ENCODE measurements at places on chromosomes 6 and 20.

DNA sequence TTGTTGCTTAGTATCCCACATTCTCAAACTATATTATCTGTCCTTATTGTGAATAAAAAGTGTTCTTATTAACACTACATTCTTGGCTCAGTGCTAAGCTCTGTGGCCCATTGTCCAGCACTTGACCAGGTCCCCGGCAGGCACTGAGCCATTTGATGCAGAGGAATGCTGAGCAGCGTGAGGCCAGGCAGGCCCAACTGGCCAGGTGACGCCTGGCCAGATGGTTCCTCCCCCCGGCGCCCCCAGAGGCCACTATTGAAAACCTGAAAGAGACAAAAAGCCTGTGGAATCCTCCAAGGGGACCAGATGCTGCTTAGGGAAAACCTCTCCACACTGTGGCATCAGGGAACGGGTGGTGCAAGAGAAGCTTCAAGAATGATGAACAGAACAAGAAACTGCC is 597.5 kb upstream of the JAG1 start:
- no peak for DNase-seq

GRCh38 chr20:38286586-38287531 is 17.1 kb upstream of the BPI start:
- DNase-seq, result no peak

DNA sequence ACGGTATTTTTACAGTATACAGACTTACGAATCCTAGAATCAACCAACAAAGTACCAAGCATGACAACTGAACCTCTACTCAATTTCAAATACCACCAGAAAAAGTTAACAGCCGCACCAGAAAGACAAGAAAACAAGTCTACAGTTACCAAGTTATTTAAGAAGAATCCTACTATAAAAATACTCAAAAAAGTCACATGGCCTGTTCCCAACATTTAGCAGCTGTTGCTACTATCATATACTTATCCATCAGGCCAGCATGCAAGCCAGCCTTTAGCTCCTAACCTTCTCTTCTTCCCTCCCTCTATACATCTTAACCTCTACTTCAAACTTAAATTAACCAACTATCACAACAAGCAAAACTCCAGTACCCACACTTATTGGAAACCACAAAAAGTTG is 1.9 kb downstream of the SYNCRIP start:
- DNase-seq, result no peak

GRCh38 chr6:134537146-134537555 is 219.2 kb upstream of the SGK1 start:
- DNase-seq, result peak; percentile 90

DNA sequence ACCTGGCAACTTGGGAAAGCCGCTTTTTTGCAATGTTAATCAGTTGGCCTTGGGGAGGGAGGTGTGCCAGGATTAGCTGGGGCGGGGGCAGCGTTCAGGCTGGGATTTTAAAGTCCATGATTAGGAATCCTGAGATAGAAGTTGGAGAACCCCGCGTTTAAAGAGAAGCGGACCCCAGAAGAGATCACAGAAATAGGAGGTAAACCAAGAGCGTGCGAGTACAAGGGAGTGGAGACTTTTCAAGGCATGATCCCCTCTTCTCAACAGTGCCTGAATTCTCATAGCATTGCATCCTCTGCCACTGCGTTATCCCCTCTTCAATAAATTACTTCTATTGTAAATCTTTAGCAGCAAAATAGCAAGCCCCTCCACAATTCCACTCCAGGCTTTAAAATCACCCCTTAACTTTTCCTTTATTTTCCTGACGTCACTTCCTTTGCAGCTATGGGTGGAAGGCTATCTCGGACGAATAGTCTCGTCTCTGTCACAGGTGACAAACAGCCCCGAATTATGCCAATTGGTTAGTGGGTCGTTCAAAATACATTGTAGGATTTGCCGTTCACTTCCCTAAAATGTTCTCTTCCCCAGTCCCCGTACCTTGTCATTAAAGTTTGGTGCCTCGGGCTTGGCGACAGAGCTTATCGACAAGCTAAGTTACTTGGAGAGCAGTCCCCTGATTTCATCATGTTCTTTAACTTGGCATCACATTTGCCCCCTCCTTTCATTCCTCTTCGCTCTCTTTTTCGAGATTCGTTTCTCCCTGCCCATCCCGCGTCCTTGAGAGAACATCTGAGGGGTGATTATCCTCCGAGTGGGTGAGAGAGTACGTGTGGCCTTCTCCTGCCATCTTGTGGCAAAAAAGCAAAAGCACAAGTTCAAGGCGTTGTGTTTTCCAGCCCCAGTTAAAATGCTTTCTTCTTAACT is 17.1 kb downstream of the OR2B2 start:
- peak; percentile 82 for DNase-seq

DNA sequence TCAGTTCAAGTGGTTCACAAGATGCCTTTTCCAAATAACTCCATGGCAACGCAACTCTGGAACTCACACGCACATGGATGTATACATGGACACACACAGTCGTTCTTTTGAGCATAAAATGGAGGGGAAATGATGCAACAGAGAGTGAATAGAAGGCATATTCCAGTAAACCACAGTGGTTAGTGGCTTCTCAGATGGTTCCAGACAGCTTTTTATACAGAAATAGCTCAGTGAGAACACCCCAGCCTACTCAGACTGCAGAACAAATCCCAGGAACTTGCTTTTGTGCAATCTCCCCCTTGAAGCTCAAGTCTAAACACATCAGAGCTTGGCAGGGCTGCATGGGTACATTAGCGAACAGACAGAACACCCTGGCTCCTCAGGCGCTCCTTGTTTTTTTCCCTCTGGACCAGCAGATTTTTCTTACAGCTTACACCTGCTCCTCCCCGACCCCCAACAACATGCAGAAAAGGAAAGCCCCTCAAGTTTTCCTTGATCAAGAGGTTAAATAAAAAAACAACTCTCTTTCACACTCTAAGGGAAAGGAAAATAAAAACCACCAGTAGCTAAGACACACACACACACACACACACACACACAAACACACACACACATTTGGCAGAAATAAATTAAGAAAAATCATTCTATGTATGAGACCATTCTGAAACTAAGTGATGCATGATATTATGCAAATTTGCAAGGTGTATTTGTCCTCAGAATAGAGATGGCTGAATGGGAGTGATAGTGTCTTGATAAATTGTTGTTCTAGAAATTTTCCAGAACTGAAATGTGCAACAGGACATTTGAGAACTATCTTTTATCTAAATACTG is 51.2 kb upstream of the RANBP9 start:
- DNase-seq, result peak; percentile 99

GRCh38 chr6:150806790-150807189 is 58.7 kb upstream of the MTHFD1L start:
- no peak for DNase-seq

DNA sequence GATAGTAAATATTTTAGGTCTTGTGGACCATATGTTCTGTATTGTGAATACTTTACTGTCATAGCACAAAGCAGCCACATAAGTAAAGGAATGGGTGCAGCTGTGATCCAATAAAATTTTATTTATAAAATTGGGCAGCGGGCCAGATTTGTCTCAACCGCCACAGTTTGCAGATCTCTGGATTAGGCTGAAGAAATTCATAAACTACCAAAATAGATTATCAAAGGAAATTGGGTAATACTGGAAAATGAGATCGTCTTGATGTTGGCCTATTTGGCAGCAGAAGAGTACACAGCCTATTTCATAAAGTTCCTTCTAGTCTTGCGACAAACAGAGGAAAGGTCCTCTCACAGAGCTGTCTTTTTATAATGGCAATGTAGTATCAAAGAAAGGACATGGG is 69.8 kb downstream of the DZANK1 start:
- no peak for DNase-seq

DNA sequence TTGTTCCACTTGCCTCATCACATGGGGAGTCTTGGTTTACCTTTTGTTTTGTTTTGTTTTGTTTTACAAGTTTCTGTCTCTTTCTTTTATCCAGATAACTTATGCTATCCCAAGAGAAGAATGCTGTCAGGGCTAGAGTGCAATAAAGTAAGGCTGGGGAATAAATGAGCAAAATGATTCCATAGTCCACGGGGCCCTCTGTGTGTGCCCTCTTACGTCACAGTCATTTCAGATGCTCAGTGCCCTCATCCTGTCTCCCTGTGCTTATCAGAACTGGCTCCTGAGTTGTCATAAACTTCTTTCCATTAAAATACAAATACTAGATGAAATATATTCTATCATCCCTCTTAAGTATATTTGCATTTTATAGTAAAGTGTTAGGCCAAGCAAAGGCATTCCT is 30.8 kb upstream of the ENPP1 start:
- no peak for DNase-seq

DNA sequence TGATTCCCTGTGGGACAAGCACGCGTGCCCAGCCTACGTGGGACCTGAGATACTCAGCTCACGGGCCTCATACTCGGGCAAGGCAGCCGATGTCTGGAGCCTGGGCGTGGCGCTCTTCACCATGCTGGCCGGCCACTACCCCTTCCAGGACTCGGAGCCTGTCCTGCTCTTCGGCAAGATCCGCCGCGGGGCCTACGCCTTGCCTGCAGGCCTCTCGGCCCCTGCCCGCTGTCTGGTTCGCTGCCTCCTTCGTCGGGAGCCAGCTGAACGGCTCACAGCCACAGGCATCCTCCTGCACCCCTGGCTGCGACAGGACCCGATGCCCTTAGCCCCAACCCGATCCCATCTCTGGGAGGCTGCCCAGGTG is 11.9 kb upstream of the RBCK1 start:
- DNase-seq, result no peak

GRCh38 chr6:73747289-73747688 is 51.3 kb downstream of the CD109 start:
- DNase-seq, result no peak

GRCh38 chr6:145829950-145830349 is 15.4 kb upstream of the FBXO30 start:
- DNase-seq, result no peak

DNA sequence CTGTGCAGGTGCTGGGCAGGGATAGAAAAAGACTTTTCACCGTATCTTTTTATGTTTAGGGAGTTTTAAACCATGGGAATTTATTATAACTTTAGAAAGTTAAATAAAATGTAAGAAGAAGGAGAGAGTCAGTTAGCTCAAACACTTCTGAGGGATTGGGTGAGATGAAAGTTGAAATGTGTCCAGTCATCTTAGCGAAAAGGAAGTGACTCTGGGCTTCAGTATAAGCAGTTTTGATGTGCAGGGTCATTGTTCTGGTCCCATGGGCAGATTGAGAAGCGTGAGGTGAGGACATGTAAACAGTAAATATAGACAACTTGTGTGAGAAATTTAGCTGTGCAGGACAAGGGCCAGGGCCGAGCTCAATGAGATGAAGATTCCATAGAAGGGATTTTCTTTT is 66.9 kb downstream of the TOX2 start:
- DNase-seq, result no peak

DNA sequence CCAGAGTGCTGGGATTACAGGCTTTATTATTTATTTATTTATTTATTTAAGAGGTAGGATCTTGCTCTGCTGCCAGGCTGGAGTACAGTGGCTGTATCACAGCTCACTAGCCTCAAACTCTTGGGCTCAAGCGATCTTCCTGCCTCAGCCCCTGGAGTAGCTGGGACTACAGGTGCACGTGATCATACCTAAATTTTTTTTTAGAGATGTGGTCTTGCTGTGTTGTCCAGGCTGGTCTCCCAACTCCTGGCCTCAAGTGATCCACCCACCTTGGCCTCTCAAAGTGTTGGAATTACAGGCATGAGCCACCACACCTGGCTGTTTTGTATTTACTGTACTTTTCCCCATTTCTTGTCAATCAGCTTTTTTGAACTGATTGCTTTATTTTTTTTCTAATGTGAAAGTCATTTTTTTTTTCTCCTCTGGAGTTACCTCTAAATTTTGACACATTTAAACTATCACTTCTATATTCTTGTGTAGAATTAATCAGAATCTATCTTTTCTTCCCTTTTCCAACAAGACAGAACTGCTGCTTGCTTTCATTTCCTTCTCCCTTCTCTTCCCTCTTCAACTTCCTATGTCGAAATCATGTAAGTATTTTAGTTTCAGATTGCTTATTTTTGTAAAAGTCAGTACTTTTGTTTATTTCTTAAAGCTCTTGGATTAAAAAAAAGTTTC is 12.0 kb downstream of the PANK2 start:
- DNase-seq, result no peak

DNA sequence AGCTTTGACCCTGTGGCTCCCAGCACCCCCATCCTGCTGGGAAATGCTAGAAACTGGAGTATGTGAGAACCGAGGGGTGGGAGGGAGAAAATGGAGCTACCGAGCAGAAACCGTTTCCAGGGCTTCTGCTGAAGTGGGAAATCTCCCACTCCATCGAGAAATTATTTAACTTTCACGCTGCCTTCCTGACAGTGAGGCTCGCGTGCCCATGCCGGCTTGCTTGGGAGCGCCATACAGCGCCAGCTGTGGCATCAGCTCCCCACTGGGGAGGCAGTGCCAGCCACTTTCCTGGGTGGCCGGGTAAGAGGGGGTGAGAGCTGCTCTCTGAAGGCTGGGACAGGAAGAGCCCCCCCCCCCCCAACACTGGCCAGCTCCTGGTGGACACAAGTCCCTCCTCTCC is 268.9 kb downstream of the TAF4 start:
- no peak for DNase-seq

GRCh38 chr6:138287144-138287955 is 69.1 kb upstream of the PBOV1 start:
- DNase-seq, result no peak

- DNase-seq, result peak; percentile 78
Observed at GRCh38 chr6:31610968-31611367, 4.1 kb upstream of the AIF1 start.
